Skeletal muscle tissue (tissue), 5 donors: ENCODE measurements at places on chromosomes 2 and 18. TPM values are rescaled to one million over a fixed set of nuclear protein-coding genes. Genes with fewer than 3 reads are reported as not detected.

PID1 gene
- total RNA-seq, result 25.1 TPM

HNRNPA3 gene
- 49.1 TPM for total RNA-seq

LANCL1 gene
- 33.4 TPM for total RNA-seq

SCRN3 gene
- total RNA-seq, result 14.6 TPM

PCARE gene
- under 0.01 TPM for total RNA-seq

C2orf80 gene
- not detected for total RNA-seq
